ENCODE measurements at places on chromosomes 4 and X. TPM values are rescaled to one million over a fixed set of nuclear protein-coding genes. Genes with fewer than 3 reads are reported as not detected.

RPGR gene
- total RNA-seq = 4.3 TPM

DAPP1 gene
- total RNA-seq = not detected

AFF2 gene
- not detected for total RNA-seq

SSX2B gene
- 0.32 TPM for total RNA-seq

GAGE12C gene
- total RNA-seq = not detected

OPN1MW gene
- not detected for total RNA-seq

TMEM187 gene
- total RNA-seq = 7.1 TPM

PAGE2 gene
- not detected for total RNA-seq

DOK7 gene
- not detected for total RNA-seq

LARP1B gene
- 25.5 TPM for total RNA-seq

XKRX gene
- not detected for total RNA-seq

PPP1R3F gene
- total RNA-seq = 5.6 TPM

TRAM1L1 gene
- 2.6 TPM for total RNA-seq

MAP9 gene
- total RNA-seq = 11.3 TPM

FSTL5 gene
- total RNA-seq = 0.32 TPM

Data from fibroblast of villous mesenchyme (primary cell).